ENCODE measurements at places on chromosomes 3 and 15. TPM values are rescaled to one million over a fixed set of nuclear protein-coding genes. Genes with fewer than 3 reads are reported as not detected.

CHL1 gene
- total RNA-seq, result 745 TPM

EXOG gene
- total RNA-seq, result 22.1 TPM

SLC28A1 gene
- 0.23 TPM for total RNA-seq

SLC12A1 gene
- total RNA-seq, result 5.8 TPM

PTH1R gene
- 4.2 TPM for total RNA-seq

DUOX1 gene
- under 0.01 TPM for total RNA-seq

ALG1L2 gene
- total RNA-seq, result not detected

OR5H2 gene
- not detected for total RNA-seq

NTRK3 gene
- total RNA-seq, result 65.7 TPM

NIT2 gene
- total RNA-seq, result 12.0 TPM

CRYGS gene
- 2.1 TPM for total RNA-seq

CD200 gene
- 79.1 TPM for total RNA-seq

NPRL2 gene
- 30.4 TPM for total RNA-seq

HAPLN3 gene
- 13.8 TPM for total RNA-seq

POPDC2 gene
- 0.69 TPM for total RNA-seq

TGM4 gene
- not detected for total RNA-seq

AMIGO3 gene
- total RNA-seq, result 0.92 TPM

DZIP1L gene
- total RNA-seq, result 14.3 TPM

AADAC gene
- total RNA-seq, result not detected

CDCP1 gene
- total RNA-seq, result 0.23 TPM

TRIM42 gene
- not detected for total RNA-seq

SLC22A14 gene
- total RNA-seq, result 0.69 TPM

SMCO1 gene
- total RNA-seq, result not detected

ASB14 gene
- 0.69 TPM for total RNA-seq

NDN gene
- total RNA-seq, result 130 TPM

KLHL40 gene
- 0.23 TPM for total RNA-seq

CCR2 gene
- 0.23 TPM for total RNA-seq

NEO1 gene
- 98.5 TPM for total RNA-seq

GTF2A2 gene
- 35.3 TPM for total RNA-seq

GUCA1C gene
- not detected for total RNA-seq

GOLGA6A gene
- total RNA-seq, result 0.23 TPM

CKMT1A gene
- 19.6 TPM for total RNA-seq

PDHB gene
- total RNA-seq, result 72.9 TPM

IQCB1 gene
- total RNA-seq, result 22.8 TPM

ADGRG7 gene
- total RNA-seq, result not detected

SLC38A3 gene
- 6.5 TPM for total RNA-seq

LRRIQ4 gene
- 1.6 TPM for total RNA-seq

ACSBG1 gene
- 9.9 TPM for total RNA-seq

SLC2A2 gene
- total RNA-seq, result not detected

FHIT gene
- 174 TPM for total RNA-seq

MESP1 gene
- total RNA-seq, result 2.5 TPM

SOX2 gene
- total RNA-seq, result 188 TPM

PLA1A gene
- total RNA-seq, result 0.23 TPM

FBXO40 gene
- not detected for total RNA-seq
